ENCODE measurements at places on chromosomes 6 and 20.

- no peak for DNase-seq
Observed at GRCh38 chr6:7115543-7116231, 7.9 kb downstream of the RREB1 start.

- no peak for DNase-seq
Observed at GRCh38 chr20:48732081-48732829, 95.5 kb downstream of the PREX1 start.

GRCh38 chr6:155527443-155527842, 71.8 kb upstream of the NOX3 start:
- no peak for DNase-seq

DNA sequence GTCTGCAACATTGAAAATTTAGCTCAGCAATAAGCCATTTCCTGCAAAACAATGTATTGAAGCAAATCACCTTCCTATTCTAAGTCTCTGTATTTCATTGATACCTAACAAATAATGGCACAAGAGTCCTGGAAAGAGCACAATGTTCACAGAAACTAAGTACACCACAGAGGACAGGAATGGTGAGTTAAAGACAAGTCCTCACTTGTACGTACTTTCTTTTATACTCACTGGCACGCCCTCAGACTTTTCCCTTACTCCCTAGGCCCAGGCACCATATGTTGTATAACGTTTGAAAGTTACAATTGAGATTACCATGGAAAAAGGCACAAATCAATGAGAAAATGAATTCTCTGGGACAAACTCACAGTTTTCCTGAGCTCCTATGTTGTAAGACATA, 683.0 kb upstream of the MANEA start:
- no peak for DNase-seq

- no peak for DNase-seq
Observed at GRCh38 chr6:111748231-111748647, 125.0 kb downstream of the FYN start.
